Kasumi-1 (cell line): ENCODE measurements at places on chromosomes 7 and 10.

GRCh38 chr7:155508376-155509358 is 37.7 kb downstream of the CNPY1 start:
- DNase-seq, result no peak

DNA sequence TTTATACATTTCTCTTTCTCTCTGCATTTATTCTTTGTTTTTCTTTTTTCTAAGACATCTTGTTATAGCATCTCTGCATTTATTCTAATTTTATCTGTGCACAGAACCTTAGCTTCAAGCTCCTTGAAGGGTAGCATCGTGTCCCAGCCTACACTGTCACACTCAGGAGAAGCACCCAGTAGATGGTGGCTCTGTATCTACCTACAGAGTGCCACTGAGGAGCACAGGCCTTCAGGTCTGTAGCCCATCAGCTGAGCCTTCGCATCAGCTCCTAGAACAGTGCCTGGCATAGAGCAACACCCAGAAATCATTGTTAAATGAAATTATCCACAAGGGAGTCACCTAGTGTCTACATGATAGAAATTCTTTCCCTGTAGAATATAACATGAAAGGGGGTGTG is 203.0 kb upstream of the KLF14 start:
- DNase-seq, result no peak

- DNase-seq, result no peak
Measured at GRCh38 chr7:120944826-120945562, 5.6 kb upstream of the ING3 start.

GRCh38 chr10:113056030-113056429 is 106.0 kb downstream of the TCF7L2 start:
- DNase-seq, result no peak

DNA sequence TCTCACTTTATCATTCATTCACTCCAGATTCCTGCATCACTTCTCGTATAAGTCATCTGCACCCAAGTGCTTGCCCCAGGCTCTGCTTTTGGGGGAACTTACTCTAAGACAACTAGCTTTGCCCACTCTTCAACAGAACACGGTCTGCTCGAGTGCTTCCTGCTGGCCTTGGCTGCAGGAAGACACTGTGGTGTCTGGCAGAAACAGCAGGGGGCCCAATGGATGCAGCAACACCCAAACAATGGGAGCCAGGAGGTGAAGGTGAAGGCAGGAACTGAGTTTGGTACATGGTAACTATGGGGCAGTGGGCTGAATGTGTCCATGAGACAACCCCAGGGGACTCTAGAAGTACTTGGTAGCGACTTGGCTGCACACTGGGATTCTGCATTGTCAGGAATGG is 344.0 kb downstream of the REEP3 start:
- DNase-seq, result no peak

DNA sequence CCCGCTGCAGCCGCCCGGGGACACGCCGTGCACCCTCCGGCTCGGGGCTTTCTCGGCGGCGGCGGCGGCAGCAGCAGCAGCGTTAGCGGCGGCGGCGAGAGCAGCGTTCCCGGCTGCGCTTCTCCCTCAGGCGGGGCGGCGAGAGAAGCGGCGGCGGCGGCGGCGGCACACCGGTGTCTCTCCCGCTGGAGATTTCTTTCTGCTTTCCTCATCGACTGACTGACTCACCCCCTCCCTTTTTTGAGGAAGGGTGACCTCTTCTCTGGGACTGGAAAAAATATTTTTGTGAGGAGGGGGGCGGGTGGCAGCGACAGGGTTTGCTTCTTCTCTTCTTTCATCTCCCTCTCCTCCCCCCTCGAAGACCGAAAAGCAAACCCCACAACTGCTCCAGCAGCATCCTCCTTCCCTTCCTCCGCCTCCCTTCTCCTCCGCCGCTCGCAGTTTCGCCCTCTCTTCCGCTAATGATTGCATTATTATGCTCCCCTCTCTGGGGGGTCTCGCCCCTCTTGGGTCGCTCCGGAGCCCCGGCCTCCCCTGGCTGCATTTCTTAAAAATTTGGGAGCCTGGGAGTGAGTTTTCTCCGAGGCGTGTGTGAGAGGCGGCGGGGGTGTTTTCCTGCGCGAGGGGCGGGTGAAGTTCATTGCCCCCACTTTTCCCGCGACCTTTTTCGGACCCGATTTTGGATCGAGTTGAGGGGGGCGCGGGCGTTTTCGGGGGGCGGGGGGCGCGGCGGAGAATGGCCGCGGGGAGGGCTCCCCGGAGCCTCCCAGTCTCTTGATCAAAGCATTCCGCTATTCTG is 411 bp downstream of the AUTS2 start:
- peak; percentile 36 for DNase-seq

DNA sequence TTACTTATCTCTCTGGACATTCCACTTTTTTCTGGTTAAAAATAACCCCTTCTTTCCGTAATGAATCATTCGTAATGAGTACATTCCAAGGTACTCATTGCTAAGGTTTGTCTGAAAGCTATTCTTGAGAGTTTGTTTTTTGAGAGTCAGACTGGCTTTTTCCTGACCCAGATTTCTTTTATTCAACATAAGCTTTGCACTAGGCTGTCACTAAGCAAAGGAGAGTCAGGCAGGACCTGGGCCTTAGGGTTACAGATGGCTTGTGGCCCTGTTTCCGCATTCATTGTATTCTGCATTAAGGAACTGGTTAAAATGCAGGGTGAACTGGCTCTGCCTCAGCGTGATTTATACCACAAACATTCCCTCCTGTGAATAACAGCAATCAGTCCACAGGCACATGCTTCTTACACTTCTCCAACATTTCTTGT is 84.1 kb downstream of the POM121L12 start:
- DNase-seq, result no peak

DNA sequence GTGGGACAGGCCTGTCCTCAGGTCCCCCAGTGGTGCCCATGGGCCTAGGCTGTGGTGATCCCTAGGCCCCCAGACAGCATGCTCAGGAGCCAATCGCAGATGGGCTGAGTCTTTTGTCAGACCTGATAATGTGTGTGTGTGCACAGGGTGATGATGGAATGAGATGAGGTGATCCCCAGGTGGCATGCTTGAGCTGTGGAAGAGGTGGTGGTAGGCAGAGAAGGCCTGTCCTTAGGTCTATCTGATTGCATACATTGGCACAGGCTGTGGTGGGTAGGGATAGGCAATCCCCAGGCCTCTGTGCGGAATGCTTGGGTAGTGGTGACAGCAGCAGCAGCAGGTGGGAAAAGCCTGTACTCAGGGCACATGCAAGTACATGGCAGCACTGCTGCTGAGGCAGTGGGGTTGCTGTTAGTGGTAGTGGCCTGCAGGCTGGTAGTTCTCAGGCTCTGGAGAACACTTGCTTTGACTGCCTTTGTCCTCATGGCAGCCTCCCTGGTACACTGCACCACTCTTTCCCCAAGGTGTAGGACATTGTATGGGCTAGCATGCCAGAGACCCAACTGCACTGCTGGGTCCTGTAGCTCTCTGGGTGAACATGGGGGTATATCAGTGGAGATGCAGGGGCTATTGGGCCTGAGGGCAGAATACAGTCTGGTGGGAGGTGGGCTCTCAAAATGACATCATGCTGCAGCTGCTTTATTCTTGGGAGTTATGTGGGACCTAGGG is 260.9 kb upstream of the PLPP4 start:
- no peak for DNase-seq

GRCh38 chr10:103102195-103102594 is 90.9 kb downstream of the NT5C2 start:
- no peak for DNase-seq

DNA sequence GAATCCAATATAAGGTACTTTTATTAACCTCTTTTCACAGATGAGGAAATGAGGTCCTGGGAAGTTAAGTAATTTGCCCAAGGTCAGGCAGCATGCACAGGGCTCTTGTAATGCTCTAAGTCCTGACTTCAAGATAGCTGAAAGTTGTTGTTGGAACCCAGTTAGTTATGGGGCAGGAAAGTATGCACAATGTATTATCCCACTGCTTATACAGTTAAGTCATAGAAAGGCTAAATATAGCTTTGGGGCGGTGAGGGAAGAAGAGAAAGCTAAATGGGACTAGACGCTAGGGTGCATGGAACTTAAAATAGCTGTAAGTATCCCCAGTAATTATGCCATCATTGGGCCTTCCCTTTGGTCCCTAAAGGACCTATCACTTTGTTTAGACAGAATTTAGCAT is 9.2 kb downstream of the GLCCI1 start:
- DNase-seq, result no peak

DNA sequence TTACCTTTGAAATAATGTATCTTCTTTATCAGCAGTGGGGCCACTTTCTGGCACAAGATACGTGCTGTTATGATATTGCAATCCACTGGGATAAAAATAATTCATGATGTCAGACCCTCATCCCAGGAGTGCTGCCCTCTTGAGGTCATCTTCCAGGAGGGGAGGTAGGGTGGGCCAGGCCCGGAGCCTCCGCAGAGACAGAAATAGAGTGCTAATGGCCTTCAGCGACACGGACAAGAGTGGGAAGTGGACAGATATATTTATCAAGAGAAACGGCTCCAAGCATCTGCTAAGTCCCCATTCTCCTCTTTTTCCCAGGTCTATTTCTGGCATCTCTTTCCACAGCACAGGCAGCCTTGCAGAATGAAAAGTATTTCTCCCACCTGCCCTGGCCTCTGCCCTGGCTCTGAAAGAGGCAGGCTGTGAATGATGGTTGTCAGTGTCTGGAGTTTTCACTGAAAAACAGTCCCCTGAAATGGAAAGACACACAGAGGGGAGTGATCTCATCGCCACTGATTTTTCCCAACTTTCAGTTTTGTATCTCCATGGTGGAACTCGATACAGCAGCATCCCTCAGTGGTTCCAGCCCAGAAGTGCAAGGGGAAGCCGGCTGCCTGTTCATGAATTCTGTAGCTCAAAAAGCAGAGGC is 251.7 kb upstream of the MYO3A start:
- DNase-seq, result no peak

DNA sequence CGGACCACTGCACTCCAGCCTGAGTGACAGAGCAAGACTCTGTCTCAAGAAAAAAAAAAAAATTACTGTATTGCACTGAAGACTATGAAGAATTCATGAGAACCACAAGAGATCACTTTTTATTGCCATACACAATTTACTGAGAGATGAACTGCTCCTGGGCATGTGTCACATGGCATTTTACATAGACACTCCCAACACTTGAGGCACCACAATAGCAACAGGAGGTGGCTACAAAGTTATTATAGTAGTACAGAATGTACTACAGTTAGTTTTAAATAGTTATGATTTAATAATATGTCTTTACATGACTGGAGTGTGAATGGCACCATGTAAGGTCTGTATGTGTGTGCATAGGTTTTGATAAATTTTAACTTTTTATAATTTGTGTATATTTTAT is 70.6 kb downstream of the KMT2E start:
- no peak for DNase-seq

DNA sequence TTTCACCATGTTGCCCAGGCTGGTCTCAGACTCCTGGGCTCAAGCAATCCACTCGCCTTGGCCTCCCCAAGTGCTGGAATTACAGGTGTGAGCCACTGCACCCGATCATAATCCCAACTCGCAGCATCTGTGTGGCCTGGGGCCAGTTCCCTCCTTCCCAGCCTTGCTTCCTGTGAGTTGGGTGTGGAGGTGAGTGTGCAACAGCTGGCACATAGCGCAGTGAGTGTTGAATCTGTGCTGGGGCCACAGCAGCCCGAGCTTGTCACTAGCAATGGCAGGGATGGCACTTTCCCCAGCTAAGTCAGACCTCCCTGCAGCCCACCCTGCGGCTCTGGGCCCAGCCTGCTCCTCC is 12.2 kb downstream of the TMEM184A start:
- DNase-seq, result no peak

GRCh38 chr7:40329601-40330153 is 194.9 kb downstream of the SUGCT start:
- peak; percentile 87 for DNase-seq
